Gastrocnemius medialis (tissue), 4 donors: ENCODE measurements at places on chromosomes 5 and 9.

- no peaks in the 10 kb centered on the region for H3K4me1 ChIP-seq
- H3K36me3 ChIP-seq, result no peaks in the 10 kb centered on the region
- DNase-seq, result no peak
- H3K27me3 ChIP-seq, result peaks cover 16% of the 10 kb centered on the region
- no peak overlapping the region for H3K27ac ChIP-seq
Measured at GRCh38 chr9:133580419-133580738, 28.8 kb downstream of the FAM163B start.

DNA sequence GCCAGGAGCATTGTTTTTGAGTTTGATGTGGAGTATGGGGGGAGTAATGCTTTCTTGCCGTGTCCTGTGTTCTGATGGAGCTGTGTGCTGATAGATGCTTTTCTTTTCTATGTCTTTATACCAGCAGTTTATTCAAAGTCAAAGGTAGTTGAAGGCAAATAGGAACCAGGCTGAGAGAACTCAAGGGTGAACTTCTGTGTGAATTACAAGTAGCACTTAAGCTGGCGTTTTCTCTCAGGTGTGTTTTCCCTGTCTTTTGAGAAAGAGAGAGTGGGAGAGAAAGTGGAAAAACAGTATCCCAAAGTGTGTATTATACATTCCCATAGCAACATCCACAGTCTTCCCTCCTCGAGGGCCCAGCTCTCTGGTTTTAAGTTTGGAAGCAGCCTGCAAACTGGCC, 1.5 kb downstream of the TNFAIP8 start:
- DNase-seq, result no peak
- no peak overlapping the region for H3K4me3 ChIP-seq
- H3K27ac ChIP-seq, result no peak overlapping the region
- H3K27me3 ChIP-seq, result peaks cover 6% of the 10 kb centered on the region
- no peaks in the 10 kb centered on the region for H3K36me3 ChIP-seq

DNA sequence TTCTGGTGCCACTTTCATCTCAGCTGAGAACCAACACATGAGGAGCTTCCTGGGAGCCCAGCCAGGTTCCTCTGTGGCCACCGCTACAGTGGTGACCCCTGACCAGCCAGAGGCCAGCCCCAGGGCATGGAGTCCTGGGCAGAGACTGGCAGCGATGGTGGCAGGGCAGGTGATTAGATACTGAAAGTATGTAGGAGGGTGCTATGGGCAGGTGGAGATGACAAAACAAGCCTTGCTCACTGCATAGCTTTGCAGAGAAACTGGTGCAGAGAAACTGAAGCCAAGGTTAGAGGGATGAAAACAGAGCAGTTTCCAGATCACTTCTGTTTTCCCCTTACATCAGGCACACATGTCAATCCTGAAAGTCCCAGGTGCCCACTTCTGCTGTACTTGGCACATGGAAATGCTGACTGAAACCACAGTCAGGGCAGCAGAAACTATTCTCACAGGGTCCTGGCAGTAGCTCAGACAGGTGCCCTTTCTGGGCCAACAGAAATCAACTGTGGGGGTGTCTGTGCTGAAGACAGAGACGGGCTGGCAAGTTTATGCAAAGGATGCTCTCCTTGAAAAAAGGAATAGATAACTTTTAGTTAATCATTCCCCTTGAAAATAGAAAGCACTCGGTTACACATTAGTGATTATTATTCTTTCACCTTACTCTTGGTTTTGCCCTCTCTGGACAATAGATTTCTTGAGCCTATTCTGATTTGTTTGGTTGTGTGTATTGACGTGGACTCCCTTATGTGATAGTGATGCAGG, 90.3 kb downstream of the ANKRD55 start:
- no peak for DNase-seq
- no peaks in the 10 kb centered on the region for H3K27me3 ChIP-seq
- H3K36me3 ChIP-seq, result no peaks in the 10 kb centered on the region
- H3K4me1 ChIP-seq, result no peaks in the 10 kb centered on the region
- no peak overlapping the region for H3K27ac ChIP-seq
- no peak overlapping the region for H3K4me3 ChIP-seq

DNA sequence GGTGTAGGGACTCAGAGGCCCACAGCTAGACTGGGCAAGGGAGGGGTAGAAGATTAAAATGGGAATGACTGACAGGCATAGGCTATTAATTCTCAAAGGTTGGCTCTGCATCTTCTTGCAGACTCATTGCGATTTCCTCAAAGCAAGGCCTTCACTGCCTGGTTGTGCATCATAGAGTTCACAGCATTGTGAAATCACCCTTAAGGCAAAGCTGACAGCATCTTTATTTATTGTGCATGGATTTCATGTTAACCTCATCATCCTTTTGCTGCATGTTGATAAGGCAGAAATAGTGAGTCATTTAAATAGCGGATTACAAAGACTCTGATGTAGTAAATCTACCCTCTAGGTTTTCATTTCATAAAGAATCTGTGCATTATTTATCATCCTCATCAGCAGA, 13.6 kb upstream of the PALM2AKAP2 start:
- H3K27ac ChIP-seq, result no peak overlapping the region
- no peaks in the 10 kb centered on the region for H3K4me1 ChIP-seq
- H3K27me3 ChIP-seq, result no peaks in the 10 kb centered on the region
- H3K36me3 ChIP-seq, result no peaks in the 10 kb centered on the region
- H3K4me3 ChIP-seq, result no peak overlapping the region

DNA sequence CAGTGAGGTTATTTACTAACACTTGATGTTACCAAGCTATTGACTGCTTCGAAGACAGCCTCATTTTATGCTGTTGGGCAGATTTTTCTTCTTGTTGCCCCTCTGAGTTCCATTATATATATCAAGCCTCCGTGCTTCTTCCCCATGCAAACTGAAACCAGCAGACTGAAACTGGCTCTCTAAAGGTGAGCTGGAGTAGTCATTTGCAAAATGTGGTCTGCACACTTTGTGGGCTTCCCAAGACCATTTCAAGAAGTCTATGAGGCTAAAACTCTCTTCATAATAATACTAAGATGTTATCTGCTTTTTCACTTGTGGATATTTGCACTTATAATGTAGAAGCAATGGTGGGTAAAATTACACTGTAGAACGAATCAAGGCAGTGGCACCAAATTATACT, 13.9 kb downstream of the SLC36A1 start:
- DNase-seq, result no peak
- H3K36me3 ChIP-seq, result peaks cover 3% of the 10 kb centered on the region
- H3K4me3 ChIP-seq, result no peak overlapping the region
- no peaks in the 10 kb centered on the region for H3K27me3 ChIP-seq
- H3K27ac ChIP-seq, result no peak overlapping the region
